ENCODE measurements at places on chromosomes 1 and 21. TPM values are rescaled to one million over a fixed set of nuclear protein-coding genes. Genes with fewer than 3 reads are reported as not detected.

Gene CERS2
- 129 TPM for total RNA-seq

Gene RIMS3
- under 0.01 TPM for total RNA-seq

Gene NKAIN1
- total RNA-seq: 0.10 TPM

Gene AMY1A
- total RNA-seq: not detected

Gene OR2L2
- under 0.01 TPM for total RNA-seq

Data from vein endothelial cell (primary cell).